NCI-H774 (cell line): ENCODE measurements at places on chromosomes 1 and 21.

DNA sequence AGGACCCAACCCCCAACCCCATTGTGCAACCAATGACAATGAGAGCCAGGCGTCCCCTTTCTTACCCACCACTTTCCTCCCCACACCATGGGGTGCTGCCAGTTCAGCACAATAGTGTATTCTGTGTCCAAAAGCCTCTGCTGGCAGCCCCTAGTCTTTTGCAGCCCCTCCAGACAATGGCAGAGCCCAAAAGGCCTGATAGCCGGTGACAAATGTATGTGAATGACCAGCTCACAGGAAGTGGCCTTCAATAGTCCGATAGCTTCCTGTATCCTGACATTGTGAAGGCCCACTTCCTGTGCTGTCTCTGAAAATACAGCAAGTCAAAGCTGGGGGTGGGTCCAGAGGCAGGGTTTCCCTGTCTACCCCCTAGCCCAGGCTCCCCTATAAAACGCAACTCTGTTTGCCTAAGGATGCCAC, 16.6 kb downstream of the SMIM12 start:
- no peak for DNase-seq

GRCh38 chr1:197984289-197984688, 67.1 kb downstream of the LHX9 start:
- DNase-seq: no peak

DNA sequence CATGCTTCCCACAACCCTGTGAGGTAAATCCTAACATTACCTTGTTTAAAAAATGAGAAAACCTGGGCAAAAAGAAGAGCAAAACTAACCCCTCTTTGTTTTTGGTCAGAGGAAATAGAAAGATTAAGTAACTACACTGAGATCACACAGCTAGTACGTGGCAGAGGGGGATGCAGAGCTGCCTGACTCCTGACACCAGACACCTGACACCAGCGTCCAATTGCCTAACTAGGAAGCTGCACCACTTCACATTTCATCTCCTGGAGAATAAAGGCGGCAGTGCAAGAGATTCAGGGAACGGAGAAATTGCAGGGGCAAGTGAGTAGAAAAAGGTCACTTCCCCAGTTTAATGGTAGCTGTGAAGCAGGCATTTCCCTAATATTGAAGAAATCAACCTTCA, 229.3 kb upstream of the PTBP2 start:
- DNase-seq: peak; percentile 21

DNA sequence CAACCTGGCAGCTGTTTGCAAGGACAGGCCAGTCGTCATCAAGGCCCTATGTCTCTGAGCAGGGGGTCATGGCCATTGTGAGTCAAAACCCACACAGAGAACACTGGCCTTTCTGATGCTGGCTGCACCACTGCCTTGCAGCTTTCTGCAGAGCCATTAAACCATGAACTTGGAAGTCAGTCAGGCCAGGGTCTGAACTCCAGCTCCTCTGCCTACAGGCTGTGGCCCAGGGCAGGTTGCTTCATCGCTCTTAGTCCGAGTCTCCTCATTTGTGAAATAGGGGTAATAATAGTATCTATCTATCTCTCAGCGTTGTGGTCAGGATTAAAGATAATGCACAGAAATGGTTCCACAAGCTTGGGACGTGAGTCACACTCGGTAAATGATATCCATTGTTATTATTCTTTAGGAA, 35.8 kb upstream of the HIVEP3 start:
- no peak for DNase-seq

DNA sequence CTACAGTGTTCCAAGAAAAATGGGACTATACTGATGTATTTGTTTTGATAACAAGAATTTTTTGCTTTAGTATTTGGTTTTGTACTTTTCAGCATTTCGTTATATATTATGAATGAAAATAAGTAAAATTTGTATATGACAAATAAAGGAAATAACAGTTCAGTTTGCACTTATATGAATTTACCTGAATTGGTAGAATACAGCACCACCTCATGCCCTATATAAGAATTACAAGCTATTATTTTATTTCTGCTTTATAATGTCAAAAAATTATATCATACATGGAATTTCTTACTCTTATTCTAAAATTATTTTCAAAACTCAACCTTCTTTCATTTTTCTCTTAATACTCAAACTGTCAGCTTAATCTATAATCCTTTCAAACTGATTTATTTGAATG, 14.6 kb downstream of the EFCAB7 start:
- no peak for DNase-seq

DNA sequence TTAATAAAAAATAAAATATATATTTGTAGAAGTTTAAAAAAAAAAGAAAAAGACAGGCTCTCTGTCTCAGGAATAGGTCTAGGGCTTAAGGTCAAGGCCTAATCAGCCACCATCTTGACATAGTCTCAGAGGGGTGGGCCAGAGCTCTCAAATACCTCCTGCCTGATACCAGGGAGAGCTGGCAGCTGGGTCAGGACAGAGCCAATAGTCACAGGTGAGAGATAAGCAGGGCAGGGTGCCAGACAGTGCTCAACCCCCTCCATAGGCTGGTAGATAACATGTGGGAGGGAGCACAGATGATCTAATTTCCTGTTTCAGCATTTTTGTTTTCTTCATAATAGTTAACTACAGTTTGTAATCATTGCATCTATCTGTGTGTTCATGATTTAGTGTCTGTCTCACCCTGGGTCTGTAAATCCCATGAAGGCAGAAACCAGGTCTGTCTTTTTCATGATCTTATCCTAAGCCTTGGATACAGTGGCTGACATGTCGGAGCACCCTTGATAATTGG, 152.0 kb upstream of the GRIK3 start:
- DNase-seq: peak; percentile 51

DNA sequence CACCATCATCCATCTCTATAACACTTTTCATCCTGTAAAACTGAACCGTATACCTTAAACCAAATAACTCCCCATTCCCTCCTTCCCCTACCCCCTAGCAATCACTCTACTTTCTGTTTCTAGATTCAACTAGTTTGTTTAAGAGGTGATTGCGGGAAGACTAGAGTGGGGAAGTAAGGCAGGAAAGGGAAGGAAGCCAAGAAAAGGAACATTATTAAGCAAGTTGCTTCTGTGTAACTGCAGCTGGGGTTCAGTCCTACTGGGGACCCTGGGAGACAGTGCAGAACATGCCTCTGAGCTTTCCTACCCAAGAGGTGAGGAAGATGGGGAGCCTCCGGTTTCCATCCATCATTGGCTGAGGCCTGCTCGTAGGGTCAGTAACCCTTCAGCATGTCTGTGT, 28.9 kb upstream of the H3-3A start:
- DNase-seq: no peak

GRCh38 chr1:51627672-51628071, 10.8 kb downstream of the OSBPL9 start:
- no peak for DNase-seq

GRCh38 chr1:181655756-181656155, 172.4 kb downstream of the CACNA1E start:
- no peak for DNase-seq
